ENCODE measurements at places on chromosomes 12 and 14.

GRCh38 chr12:41635626-41636364, 447.7 kb downstream of the PDZRN4 start:
- DNase-seq = no peak

GRCh38 chr14:104442631-104443390, 136.8 kb upstream of the C14orf180 start:
- no peak for DNase-seq

- DNase-seq = no peak
Measured at GRCh38 chr14:71317385-71318096, 410.3 kb downstream of the PCNX1 start.

GRCh38 chr14:104722938-104723650, 935 bp upstream of the ADSS1 start:
- DNase-seq = no peak

DNA sequence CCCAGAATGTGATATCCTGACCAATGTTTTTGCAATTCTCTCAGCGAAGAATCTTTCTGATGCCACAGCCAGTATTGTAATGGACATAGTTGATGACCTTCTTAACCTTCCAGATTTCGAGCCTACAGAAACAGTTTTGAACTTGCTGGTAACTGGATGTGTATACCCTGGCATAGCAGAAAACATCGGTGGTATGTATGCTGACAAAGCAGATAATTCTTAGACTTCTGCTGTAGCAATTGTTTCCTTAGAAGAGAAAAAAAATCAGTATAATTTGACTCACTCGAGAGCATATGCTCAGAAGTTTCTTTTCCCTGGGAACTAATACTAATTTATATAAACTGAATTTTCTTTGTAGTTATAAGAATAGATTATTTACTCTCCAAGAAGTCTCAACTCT, 58.2 kb downstream of the UTP20 start:
- DNase-seq = no peak

- no peak for DNase-seq
Measured at GRCh38 chr12:55280991-55281390, 15.4 kb downstream of the OR6C6 start.

DNA sequence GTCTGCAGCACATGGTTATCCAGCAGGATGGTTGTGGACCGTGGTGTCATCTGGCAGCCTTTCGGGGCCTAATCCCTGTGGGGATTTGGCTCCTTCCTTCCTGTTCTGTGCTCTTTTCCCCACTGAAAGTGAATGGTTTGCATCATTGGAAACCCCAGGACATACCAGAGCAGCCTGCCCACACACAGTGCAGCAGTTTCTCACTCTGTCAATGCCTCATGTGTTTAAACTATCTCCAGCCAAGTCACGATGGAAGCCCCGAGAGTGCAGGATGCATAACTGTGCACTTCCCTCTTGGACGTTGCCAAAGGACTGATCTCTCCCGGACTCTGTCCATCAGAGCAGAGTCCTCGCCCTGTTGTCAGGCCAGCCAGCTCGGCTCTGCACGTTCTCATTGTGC, 29.0 kb upstream of the AMN start:
- no peak for DNase-seq

- DNase-seq = no peak
Measured at GRCh38 chr12:109347589-109347988, at the start of gene MYO1H. Gene MYO1H (plus strand): TSS chr12:109347900. CDS start chr12:109347961, 61 bp downstream.

DNA sequence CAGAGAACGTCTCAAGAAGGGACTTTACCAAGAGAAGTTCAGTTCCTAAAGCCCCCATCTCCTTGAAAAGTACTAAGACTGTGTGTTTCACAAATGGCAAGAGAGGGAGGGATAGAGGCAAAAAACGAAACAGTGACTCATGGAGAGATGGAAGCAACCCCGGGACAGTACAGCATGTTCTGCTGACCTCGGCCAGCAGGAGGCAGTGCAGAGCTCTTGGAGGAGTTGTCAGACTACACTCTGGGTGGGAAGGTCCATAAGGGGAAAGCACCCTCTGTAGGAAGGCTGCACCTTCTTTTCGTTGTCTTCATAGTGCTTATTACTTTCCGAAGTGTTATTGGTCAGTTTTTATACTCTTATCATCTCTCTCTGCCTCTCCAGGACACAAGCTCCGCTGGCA, 525.2 kb upstream of the CCDC196 start:
- peak; percentile 49 for DNase-seq

- peak; percentile 37 for DNase-seq
Measured at GRCh38 chr14:34498684-34499412, 36.8 kb upstream of the SPTSSA start.

DNA sequence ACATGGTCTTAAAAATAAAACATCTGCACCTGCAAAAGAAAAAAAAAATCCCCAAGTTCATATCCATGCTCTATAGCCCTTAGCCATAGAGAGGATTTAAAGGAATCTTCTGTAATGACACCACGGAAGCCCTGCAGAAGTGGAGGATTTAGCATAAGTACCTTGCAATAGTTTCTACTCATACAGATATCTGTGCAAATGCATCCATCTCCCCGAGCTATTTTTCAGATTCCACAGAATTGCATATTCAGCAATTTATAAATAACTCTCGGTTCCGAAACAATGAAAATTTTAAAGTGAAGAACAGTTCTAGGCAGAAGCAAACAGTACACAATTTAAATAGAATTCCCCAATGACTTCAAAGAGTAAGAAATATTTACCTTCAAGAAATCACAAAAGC, 424 bp downstream of the IGF1 start:
- no peak for DNase-seq

DNA sequence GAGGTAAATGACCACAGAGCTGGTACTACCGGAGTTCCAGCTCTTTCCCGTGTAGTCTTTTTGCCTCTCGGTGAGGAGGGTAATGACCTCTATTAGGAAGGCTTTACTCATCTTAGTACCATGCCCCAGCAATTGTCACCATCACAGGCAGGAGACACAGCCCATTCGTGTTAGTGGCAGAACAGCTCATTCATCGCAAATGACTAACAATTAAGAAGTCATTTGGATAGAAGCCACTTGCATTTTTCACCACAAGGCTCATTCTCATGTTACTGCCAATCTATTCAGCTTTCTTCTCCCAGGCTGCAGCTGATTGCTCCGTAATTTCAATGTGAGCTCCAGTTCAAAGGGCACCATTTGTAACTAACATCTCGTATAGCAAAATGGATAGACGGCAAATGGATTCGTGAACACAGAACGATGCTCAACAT, 718.8 kb upstream of the TMEM132C start:
- DNase-seq = no peak

DNA sequence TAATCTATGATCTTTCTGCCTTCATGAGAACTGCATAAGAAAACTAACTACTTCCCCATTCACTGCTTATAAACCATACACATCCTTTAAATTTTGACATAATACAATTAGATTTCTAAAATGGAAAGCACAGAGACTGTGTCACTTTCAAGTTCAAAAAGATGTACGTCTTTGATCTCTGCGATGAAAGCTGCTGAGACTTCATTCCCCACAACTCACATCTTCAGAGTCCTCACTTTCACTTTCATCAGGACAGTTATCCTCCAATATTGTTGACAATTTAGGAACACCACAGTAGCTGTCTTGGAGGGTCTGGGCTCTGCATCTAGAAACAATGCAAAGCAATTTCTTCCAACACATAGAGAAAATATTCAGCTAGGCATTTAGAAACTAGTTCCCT, 47.9 kb upstream of the KCNC2 start:
- no peak for DNase-seq

DNA sequence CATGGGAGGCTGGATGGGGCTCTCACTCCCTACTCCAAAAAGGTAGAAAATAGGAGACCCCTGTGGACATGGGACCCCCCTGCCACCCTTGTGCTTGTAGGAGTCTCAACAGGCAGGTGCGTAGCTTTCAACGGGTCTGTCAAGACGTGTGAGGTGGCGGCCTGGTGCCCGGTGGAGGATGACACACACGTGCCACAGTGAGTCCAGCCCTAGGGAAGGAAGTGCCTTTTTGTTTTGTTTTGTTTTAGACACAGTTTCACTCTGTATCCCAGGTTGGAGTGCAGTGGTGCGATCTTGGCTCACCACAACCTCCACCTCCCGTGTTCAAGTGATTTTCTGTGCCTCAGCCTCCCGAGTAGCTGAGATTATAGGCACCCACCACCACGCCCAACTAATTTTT, 12.9 kb downstream of the P2RX4 start:
- DNase-seq = no peak

DNA sequence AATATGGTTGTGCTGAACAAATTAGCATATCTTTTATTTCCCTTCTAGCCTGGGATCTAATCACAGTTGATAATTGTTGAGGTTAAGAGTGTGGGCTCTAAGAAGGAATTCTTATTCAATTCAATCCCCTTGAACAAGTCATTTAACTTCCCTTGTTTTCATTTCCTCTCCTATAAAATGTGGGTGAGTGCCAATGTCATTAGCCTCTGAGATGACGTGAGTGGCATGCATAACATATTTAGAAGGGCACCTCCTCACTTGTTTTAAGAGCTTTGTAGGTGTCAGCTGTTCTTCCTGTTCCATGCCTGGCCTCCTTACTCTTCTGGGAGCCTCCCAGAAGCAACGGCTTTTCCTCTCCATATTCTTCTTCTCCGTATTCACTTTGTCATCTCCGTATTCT, 155.4 kb upstream of the NEDD1 start:
- peak; percentile 32 for DNase-seq

GRCh38 chr12:118319627-118320026, 53.1 kb downstream of the TAOK3 start:
- no peak for DNase-seq

DNA sequence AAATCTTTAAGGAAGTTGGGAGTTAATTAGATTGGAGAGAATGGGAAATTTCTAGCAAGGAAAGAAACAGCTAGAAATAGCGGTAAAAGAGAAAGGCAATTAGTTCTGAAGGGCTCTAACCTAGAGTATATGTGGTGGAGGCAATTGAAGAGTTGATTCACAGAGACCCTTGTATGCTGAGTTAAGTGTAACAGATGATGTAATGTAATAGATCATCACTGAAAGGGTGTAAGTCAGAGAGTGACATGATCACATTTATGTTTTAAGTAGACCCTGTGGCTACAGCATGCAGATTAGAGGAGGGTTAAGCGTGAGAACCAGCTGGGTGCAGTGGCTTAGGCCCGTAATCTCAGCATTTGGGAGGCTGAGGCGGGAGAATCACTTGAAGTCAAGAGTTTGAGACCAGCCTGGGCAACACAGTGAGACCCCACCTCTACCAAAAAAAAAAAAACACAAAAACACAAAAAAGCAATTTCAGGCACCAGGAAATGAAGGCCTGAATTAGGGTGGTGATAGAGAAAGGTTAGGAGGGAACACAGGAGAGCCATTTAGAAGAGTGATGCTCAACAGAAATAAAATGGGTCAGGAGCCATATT, 3.0 kb downstream of the RBP5 start:
- DNase-seq = no peak

GRCh38 chr12:105524961-105525360, 194.5 kb downstream of the C12orf75 start:
- DNase-seq = no peak

DNA sequence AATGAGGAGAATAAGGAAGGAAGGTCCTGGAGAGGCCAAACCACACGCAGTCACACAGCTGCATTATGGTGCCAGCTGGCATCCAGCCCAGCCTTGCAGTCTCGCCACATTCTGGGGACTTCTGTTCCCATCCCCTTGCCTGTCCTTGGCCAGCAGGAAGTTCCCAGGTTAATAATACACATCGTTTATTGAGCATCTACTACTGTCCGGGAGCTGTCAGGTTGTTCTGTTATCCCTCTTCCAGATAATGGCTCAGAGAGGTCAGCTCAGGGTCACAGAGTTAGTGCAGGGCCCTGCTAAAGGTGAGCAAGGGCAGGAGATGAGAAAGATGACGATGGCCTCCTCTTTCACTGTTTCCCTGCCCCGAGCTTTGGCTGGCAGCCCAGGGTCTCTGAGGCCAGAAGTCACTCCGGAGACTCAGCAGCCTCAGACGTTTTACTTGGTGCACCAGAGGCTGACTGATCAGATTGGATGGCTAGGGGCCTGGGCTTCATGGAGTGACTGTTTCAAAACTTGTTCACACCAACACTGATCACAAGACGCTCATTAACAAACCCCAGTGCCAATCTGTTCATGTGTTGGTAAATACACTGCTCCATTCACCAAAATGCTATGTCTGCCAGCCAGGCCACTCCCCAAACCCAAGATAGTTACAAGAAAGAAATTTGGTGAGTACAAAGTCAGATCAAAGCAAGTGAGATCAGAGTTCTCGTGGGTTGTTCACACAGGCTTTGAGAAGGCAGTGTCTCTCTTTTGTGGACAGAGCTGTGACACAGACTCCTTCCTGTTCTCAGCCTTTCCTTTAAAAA, 79.2 kb downstream of the B4GALNT3 start:
- peak; percentile 54 for DNase-seq

GRCh38 chr12:64699504-64700115, 59.6 kb downstream of the GNS start:
- DNase-seq = no peak

DNA sequence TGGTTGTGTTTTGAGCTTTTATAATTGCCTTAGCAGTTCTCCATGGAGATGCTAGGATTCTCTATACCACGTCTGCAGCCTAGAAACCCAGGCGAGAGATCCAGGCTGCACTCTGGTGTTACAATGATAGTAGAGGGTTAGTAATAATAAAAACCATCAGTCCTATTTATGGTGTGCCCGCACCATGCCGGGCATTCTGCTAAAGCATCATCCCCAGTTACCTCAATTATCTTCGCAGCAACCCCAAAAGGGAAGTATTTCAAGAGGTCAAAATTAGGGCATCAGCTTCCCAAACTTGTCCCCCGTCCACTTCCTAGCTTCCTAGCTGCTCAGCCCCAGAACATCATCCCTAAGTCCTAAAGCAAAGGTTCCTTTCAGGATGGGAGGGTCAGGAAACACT, 3.2 kb downstream of the SYNE3 start:
- DNase-seq = no peak

- peak; percentile 92 for DNase-seq
Measured at GRCh38 chr14:104746934-104747481, 5.9 kb upstream of the SIVA1 start.

- no peak for DNase-seq
Measured at GRCh38 chr14:54766276-54767138, 136.1 kb downstream of the GCH1 start.
